CD4-positive, alpha-beta T cell treated with Interleukin-4 for 4 hours (primary cell): ENCODE measurements at places on chromosomes 7 and 10.

GRCh38 chr7:1312136-1313070 lies 79.7 kb downstream of the UNCX start:
- no peak for DNase-seq

- DNase-seq, result no peak
These were observed 79.6 kb upstream of the LRRC4 start for GRCh38 chr7:128110641-128111364.

GRCh38 chr10:101295261-101295660 lies 58.7 kb upstream of the BTRC start:
- no peak for DNase-seq

GRCh38 chr7:134186027-134186426 lies 58.9 kb downstream of the LRGUK start:
- no peak for DNase-seq

DNA sequence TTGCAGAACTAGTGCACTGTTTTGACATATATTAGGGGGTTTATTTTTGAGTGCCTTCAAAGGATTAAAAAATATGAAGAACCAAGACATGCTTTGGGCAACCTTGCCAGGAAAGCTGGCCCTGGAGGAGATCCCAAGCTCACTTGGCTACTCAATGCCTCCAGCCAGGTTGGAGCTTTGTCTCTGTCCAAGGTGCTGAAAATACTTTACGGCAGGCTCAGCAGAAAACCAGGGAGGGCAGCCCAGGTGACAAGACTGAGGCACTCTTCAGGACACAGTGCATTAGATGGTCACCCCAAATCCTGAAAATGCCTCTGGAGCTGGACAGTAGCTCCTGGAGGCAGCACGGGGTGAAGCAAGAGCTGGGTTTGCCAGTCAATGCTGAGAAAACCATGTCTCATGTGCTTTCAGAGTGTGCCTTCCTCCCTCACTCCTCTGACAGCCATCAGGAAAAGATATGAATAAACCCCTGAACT lies 5.8 kb upstream of the KCNH2 start:
- DNase-seq, result peak; percentile 29

- no peak for DNase-seq
These were observed 34.3 kb downstream of the APBB1IP start for GRCh38 chr10:26472492-26472778.

DNA sequence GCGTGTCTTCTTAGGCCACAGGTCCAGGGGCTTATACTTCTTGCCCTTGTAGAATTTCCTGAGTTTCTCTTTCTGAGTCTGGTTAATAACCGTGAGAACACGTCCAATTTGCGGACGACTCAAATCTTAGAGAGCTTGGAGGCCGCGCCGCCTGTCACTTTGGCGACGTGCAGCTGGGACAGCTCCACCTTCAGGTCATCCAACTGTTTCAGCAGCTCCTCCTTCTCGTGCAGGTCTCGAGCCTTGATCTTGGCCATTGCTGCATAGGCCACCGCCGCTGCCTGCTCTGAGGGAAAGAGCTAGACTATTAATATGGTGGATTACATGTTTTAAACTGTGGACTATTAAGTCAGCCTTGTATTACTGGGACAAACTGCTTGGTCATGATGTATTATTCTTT lies 26.9 kb downstream of the EVX1 start:
- no peak for DNase-seq

DNA sequence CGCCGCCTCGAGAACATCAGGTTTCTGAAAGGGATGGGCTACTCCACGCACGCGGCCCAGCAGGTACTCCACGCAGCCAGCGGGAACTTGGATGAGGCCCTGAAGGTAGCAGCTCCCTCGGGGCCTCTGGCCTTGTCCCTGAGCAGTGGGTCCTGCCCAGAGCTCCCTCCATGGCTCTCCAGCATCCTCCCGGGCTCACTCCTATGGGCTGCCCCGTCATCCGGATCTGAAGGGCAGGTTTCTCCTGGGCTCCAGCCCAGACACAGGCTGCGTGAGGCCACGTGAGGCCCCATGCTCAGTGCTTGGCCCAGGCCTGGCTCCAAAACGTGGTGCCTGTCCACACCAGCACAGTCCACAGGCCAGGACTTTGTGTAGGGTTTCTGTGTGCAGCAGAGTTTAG lies 32.5 kb downstream of the NUB1 start:
- no peak for DNase-seq
